ENCODE measurements at places on chromosomes 3 and 15.
A peak's percentile ranks its signal among the peaks of the same experiment; 100 is the strongest.

- no peak for DNase-seq
Observed at GRCh38 chr15:73983773-73984172, 8.3 kb downstream of the STOML1 start.

DNA sequence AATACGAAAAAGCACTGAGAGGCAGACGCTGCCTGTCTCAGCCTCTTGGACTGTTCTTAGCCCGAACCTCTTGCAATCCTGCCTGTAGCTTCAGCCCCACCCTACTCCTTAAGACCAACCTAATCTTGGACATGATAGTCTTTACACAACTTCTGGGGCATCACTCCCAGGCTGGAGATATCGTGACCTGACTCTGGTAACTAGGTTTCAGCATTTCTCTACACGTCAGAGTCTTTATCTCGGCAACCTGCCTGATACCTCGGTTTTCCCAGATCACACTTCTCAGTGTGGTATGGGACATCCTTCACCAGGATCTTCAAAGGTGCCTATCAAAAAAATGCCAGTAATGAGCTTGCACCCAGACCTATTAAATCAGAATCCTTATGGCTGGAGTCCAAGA lies 590.2 kb upstream of the KCNMB2 start:
- no peak for DNase-seq

- no peak for DNase-seq
Observed at GRCh38 chr15:89395461-89395871, 60.8 kb upstream of the POLG start.

- no peak for DNase-seq
Observed at GRCh38 chr3:128413413-128414205, 53.1 kb downstream of the DNAJB8 start.

DNA sequence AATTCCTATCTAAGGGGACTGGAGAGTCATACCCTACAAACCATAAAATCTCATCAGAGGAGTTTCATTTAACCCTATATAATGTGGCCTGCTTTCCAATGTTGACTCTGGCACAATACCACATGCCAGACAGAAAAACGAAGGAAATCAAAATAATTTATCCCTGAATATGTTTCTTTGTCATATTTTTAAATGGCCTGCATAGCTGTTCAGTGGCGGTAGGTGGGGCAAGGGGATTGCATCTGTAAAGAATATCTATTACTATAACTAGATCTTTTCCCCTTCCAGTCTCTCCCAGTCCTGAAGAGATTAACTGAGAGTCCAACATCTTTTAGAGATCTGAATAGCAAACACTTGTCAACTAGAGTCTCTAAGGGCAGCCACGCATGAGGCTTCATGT lies 278.1 kb upstream of the CTNNB1 start:
- no peak for DNase-seq

DNA sequence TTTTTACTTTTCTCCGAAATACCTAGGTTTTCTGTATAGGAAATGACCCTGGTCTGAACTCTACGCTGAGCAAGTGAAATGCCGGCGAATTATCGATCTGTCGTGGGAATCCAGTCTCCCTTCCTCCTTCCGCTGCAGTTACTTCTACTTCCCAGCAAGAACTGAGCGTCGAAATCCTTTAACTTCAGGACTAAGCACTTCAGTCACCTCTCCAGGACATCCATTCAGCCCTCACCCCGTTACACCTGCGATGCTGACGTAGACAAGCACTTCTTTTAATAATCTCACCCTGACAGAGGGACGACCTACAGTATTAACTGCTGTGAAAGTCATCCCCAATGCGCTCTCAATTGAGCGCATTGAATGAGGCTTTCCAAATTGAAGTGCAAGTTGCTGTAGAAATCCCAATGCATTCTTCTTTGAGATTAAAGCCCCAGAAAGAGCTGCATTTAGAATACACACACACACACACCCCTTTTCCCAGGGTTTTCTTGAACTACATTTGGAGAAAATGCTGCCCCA lies 1.3 kb downstream of the TOP2B start:
- DNase-seq: peak; percentile 53

GRCh38 chr3:51391566-51392354 lies 675 bp downstream of the RBM15B start:
- DNase-seq: peak; percentile 74

DNA sequence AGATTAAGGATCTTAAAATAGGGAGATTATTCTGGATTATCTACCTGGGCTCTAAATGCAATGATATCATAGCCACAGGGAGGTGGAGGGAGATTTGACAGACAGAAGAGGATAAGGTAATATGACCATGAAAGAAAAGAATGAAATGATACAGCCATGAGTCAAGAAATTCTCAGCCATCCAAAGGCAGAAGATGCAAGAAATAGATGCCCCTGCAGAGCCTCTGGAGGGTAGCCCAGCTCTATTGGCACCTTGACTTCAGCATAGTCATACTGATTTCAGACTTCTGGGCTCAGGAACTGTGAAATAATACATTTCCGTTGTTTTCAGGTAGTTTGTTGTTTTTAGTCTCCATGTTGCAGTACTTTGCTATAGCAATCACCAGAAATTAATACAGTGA lies 31.9 kb upstream of the FOXB1 start:
- DNase-seq: no peak

DNA sequence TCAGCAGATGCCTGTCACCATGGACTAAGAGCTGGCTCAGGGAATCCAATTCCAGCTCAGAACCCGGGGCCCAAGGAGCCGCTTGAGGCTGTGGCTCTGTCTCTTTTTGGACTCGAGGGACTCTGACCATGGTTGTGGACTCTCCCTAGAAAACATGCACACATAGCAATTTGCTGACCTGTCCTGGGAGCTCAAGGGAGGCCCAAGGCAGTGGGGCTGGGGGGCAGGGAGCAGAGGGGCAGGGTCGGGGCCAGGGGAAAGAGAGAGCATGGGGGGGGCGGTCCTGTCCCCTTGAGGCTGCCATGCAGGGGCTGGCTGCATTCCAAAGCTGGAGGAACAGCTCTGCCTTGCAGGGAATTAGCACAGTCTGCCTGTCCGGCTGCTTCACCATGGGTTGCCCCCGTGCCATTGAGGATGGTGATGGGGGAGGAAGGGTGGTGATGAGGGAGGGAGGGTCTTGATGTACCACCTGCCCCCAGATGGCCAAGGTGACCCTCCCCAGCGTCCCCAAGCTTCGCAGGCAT lies 190.1 kb downstream of the GOLGA6L6 start:
- DNase-seq: no peak

GRCh38 chr15:100123611-100124010 lies 218.2 kb downstream of the ADAMTS17 start:
- no peak for DNase-seq

- no peak for DNase-seq
Observed at GRCh38 chr3:165206454-165207266, 10.5 kb upstream of the SLITRK3 start.

DNA sequence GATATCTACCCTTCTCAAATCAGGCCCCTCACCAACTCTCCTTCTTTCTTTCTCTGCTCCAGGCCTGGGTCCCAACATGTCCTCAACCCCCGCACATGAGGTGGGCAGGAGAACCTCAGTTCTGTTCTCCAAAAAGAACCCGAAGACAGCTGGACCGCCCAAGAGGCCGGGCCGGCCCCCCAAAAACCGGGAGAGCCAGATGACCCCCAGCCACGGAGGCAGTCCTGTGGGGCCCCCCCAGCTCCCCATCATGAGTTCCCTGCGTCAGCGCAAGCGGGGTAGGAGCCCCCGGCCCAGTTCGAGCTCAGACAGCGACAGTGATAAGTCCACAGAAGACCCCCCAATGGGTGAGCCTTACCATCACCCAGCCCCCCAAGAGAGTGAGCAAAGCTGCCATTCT lies 5.6 kb upstream of the OGG1 start:
- DNase-seq: no peak

- no peak for DNase-seq
Observed at GRCh38 chr3:10300087-10300486, 7.3 kb upstream of the GHRL start.

DNA sequence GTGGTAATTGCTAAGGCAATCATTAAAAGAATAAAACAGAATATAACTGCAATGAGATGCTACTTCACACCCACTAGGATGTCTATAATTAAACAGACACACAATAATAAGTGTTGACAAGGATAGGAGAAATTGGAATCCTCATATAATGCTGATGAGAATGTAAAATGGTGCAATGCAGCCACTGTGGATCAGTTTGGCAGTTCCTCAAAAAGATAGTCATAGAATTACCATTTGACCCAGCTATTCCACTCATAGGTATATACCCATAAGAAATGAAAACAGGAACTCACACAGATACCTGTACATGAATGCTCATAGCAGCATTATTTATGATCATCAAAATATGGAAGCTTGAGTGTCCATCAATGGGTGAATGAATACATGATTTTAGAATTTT lies 9.6 kb upstream of the RNF111 start:
- DNase-seq: no peak

GRCh38 chr15:64865998-64866520 lies 24.3 kb downstream of the PLEKHO2 start:
- DNase-seq: no peak

DNA sequence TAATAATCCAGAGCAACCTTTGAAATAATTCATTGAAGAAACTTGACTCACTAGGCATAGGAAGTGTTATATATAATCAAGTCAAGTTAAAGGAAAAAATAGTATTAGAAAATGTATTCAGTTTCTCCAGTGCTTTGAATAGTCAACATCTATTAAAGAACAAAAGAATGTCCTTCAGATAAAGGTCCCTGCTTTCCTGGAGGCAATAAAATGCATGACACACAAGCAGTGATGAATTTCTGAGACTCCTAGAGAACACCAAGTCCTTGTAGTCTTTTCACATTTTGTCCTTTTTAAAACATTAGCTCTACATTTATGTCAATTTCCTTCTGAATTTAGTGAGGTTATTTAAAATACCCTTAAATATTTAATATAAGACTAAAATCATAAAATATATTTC lies 695.5 kb downstream of the EPHA3 start:
- no peak for DNase-seq

DNA sequence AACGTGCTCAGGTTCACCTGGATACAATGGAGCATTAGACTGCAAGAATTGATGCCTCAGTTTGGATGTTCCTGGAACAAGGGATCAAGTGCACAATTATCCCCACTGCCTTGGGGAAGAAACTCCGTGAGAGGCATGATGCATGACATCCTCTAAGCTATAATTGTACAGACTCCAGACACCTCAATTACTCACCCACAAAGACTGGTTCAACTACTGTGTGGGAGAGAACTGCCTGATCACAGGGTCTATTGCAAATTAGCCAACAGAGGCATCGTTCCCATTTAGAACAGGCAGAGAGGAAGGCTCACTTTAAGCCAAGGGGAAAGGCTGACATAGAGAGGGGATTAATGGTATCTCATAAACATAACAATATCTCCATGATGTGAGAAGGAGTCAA lies 43.5 kb downstream of the ARRDC4 start:
- DNase-seq: no peak

GRCh38 chr3:161914703-161915417 lies 418.3 kb downstream of the OTOL1 start:
- no peak for DNase-seq

GRCh38 chr15:57146506-57147201 lies 228.2 kb downstream of the TCF12 start:
- DNase-seq: no peak

- no peak for DNase-seq
Observed at GRCh38 chr15:95684693-95685115, 645.8 kb upstream of the NR2F2 start.

GRCh38 chr15:64209680-64210334 lies 47.0 kb upstream of the PPIB start:
- DNase-seq: no peak

All from CD4-positive, alpha-beta memory T cell (primary cell).